ENCODE measurements at places on chromosomes 2 and 18.

DNA sequence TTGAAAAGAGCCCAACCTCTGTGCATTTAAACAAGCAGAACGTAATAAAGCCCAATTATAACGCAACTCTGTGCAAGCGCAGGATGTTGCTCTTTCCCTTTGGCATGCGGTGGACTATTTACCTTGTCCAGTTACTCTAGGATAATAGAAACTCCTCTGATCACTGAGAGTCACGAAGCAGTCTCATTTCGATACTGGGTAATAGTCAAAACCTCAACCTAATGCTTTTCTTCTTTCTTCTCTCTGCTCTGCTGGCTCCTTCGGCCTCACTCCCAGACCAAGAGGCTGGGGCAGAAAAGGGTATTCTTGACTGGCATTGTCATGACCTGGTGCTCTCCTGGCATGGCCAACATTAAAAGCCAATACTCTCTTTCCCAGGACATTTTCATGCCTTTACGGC, 89.7 kb upstream of the GCFC2 start:
- DNase-seq: no peak

GRCh38 chr2:236670235-236670620, 100.6 kb downstream of the ACKR3 start:
- DNase-seq: no peak

- no peak for DNase-seq
Measured at GRCh38 chr2:238108423-238109183, 8.5 kb downstream of the ESPNL start.

- DNase-seq: no peak
Measured at GRCh38 chr2:217856871-217857270, 145.9 kb downstream of the TNS1 start.

DNA sequence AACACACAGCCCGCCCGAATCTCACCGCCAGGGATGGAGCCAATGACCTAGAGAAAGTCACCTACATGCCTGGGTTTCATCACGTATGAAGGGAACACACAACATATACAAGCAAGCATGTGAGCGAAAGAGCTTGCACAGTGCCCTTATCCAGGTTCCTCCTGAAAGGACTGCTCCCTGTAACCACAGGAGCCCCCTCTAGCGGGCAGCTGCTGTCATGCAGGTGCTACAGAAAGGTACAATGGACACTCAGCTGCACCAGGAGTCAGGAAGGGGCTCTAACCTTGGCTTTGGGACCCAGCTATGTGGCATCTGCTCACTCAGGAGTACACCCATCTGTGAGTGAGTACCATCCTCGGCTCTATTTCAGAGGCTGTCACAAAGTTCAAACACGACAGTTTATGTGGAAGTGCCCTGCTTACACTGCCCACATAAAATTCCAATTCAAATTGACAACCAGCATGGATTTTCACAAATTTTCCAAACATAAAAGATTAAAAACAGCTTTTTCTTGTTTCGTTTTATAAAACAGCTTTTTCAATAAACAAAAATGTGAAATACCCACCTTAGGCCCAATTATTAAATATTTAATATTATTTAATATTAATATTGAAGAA, 3.5 kb downstream of the NDUFA10 start:
- DNase-seq: peak; percentile 24

DNA sequence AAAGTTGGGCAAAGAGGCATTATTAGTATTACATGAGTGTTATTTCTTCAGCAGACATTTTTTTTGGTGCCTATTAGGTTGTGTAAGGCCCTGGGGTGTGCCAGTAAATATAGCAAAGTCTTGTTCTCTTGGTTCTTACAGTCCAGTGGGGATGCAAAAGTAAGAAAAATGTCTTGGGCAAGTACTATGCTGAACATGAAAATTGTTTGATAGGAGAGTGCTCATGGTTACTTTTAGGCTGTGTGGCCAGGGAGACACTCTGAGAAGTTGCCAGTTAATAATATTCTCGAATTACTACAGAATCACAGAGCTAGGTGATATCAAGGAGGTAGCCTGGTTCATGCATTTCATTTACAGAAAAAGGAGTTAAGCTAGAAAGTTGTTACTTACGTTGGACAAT, 1.9 kb downstream of the AGFG1 start:
- DNase-seq: no peak

DNA sequence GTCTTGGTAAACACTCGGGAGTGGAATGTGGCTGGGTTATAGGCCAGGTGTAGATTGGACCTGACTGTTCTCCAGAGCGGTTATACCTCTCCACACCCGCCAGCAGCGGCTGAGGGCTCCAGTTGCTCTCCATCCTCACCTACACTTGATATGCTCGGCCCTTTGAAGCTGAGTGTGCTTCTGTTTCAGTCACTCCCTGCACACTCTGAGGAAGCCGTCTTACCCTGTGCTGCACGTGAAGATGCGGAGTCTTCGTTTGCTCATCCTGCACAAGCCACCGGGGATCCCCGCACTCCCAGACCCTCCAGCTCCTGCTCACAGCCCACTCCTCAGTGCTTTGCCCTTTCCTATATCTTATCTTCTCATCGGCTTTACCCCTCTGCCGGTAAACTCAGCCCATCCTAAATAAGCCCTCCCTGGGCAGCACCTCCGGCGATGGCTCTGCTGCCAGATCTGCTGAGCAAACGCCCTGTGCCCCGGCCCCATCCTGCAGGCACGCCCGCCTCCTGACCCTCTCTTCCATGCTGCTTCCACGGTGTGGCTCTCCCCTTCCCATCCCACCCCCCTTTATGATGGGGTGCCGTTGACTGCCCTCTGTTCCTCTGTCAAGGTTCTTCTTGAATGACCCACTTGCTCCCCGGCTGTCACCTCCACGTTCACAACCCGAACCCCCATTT, 47.3 kb upstream of the ODC1 start:
- DNase-seq: no peak

DNA sequence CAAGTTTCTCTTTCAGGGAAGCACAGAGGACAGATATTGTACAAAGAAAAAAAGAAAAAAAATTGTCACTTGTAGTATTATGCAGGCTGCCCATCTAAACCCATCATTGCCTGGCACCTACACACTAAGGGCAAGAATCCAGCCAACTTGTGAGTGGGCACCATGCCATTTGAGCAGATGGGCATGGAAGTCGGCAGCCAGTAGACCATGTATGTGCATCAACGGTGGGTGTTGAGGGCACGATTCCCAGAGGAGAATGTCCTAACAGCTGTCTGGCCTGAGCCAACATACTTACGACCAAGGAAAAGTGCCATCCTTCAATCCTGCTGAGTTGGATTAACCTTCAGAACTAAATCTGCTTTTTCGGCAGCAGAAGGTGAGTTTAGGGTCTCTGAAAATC, 63.9 kb downstream of the ARHGAP15 start:
- no peak for DNase-seq

GRCh38 chr2:179201869-179202268, 62.8 kb downstream of the SESTD1 start:
- no peak for DNase-seq

GRCh38 chr2:238863231-238863630, 15.3 kb downstream of the TWIST2 start:
- no peak for DNase-seq

GRCh38 chr2:124678043-124678442, 653.0 kb downstream of the CNTNAP5 start:
- DNase-seq: no peak

GRCh38 chr18:42328931-42329330, 373.9 kb downstream of the PIK3C3 start:
- no peak for DNase-seq

- DNase-seq: no peak
Measured at GRCh38 chr18:65938592-65939372, 188.0 kb downstream of the CDH7 start.

DNA sequence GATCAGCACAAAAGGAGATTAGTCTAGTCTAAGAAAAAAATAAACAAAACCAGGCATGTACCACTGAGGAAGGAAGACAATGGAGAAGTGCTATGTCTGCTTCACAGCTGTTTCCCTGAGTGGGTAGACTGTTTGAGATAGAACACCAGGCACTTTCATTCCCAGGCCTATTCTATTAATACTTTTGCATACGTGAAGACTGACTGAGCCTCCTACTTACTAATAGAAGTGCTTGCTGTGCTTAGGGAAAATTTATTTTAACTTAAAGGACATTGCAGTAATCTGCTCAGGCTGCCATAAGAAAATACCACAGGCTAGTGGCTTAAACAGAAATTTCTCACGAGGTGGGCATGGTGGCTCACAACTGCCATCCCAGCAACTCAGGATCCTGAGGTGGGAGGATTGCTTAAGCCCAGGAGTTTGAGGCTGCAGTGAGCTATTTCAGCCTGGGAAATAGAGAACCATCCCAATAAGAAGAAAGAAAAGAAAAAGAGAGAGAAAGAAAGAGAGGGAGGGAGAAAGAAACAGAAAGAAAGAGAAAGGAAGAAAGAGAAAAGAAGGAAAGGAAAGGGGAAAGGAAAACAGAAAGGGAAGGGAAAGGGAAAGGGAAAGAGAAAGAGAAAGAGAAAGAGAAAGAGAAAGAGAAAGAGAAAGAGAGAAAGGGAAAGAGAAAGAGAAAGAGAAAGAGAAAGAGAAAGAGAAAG, 33.0 kb downstream of the CMPK2 start:
- DNase-seq: no peak

DNA sequence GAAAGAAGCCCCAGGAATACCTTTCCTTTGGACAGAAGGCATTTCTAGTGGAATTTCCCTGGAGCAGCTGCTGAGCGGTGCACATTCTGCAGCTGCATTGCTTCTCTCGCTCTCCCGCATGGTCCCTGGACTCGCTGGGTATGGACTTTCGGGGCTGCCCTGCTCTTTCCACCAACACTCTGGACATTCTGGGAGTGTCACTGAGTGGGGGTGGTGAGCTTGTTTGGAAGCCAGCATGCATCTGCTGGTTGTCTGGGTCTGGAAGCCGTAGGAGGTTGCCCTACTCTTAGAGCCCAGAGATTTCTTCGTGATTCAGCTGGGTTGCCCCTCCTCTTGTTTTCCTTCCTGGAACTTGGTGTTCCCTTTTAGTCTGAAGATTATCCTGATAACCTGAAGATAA, 52.6 kb downstream of the TWIST2 start:
- DNase-seq: no peak

DNA sequence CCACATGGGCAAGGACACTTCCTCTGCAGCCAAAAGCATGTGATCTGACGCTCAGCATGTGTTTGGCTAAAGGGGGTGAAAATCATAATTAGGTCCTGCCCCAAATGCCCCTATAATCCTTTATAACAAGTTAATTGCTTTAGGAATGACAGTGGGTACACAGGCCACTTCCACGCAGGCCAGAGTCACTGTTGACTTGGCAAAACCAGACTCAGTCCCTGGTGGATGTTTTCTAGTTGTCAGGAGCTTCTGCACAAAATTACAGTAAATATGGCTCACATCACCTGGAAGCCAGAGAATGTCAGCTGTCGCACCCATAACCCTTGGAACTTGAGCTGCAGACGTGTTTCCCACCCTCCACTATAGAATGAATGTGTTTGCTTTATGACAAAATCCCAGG, 13.3 kb upstream of the PXDN start:
- DNase-seq: no peak

DNA sequence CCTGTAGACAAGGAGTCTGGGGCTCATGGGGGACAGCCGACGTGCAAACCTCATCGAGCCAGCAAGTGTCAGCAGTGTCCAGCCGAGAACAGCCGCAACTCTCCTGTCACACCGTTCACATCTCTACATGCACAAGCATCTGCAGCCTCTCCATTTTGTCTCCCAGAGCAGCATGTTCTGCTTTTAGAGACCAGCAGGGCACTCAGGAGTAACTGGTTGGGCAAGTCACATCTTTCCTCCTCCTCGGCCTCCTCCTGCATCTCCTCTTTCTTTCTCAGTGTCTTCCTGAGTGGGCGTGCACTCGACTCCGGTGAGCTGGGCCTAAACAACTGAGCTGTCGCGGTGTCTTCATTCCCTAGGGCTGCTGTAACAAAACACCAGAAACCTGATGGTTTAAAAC, 249.9 kb downstream of the SH3BP4 start:
- no peak for DNase-seq

DNA sequence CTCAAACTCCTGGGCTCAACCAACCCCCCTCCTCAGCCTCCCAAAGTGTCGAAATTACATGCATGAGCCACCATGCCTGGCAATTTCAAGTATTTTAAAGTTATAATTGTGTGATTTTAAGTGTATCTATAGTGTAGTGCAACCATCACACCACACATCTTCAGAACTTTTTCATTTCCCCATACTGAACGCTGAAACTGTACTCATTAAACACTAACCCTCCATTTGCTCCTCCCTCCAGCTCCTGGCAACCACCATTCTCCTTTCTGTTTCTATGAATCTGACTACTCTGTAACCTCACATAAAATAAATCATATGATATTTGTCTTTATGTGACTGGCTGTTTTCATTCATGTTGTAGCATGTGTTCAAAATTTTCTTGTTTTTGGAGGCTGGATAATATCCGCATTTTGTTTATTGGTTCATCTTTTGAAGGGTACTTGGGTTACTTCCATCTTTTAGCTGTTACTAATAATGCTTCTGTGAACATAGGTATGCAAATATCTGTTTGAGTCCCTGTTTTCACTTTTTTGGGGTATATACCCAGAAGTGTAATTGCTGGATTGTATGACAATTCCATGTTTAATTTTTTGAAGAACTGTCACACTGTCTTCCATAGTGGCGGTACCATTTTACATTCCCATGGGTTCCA, 188.2 kb downstream of the PLCL1 start:
- DNase-seq: no peak

DNA sequence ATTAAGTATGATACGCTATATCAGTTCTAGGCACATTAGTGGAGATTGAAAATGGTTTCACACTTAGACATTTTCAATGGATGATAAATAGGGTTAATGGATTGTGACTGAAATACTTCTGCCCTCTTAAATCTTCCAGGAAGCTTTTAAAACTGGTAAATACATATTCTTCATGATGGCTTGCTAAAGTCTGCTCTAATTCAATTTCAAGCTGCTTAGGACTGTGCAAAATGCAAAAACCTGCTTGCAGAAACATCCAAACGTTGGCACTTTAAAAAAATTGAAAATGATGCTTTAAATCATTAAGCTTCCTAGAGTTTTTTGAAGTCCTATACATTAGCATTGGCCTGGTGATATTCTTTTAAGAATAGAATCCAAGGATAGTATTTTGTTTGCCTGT, 214.8 kb upstream of the FSHR start:
- no peak for DNase-seq

DNA sequence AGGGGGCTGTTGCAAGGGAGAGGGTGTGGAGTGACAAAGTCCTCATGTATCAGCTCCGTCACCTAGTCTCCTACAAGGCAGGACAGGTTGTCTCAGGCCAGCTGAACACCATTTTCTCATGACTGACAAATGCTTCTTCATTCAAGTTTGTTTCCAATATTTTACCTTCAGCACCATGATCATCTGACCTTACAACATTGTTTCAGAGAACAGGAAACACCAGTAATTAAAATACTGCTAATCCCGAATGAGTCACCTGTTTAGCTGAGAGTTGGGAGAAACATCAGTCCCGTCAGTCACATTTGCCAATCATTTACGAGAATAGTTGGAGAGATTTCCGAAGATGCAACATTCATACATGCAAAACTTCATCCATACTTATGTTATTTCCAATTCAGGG, 25.7 kb upstream of the SP5 start:
- DNase-seq: no peak

- DNase-seq: no peak
Measured at GRCh38 chr2:11579867-11580659, 46.2 kb downstream of the GREB1 start.

Data from stimulated activated CD8-positive, alpha-beta memory T cell treated with anti-CD3 and anti-CD28 coated beads, Interleukin-7, amount 100 ng/mL, for 4 hours (primary cell).